ENCODE measurements at places on chromosomes 7 and 10. TPM values are rescaled to one million over a fixed set of nuclear protein-coding genes. Genes with fewer than 3 reads are reported as not detected.

The C7orf25 gene
- total RNA-seq, result 11.3 TPM

The COL17A1 gene
- under 0.01 TPM for total RNA-seq

The GPR15LG gene
- total RNA-seq, result not detected

The NRCAM gene
- total RNA-seq, result 205 TPM

The ARPC1B gene
- total RNA-seq, result 22.6 TPM

The WNT8B gene
- 0.69 TPM for total RNA-seq

The RADIL gene
- total RNA-seq, result 6.2 TPM

The STEAP1 gene
- 1.2 TPM for total RNA-seq

The PDK4 gene
- total RNA-seq, result 8.3 TPM

The KCP gene
- 1.2 TPM for total RNA-seq

The MUC3A gene
- total RNA-seq, result 2.1 TPM

The POU6F2 gene
- total RNA-seq, result 2.1 TPM

The MSRB2 gene
- total RNA-seq, result 27.2 TPM

The CTBP2 gene
- 44.1 TPM for total RNA-seq

The TMEM236 gene
- total RNA-seq, result 0.23 TPM

The CYP2C19 gene
- total RNA-seq, result not detected

The LHFPL3 gene
- 66.0 TPM for total RNA-seq

The MMP21 gene
- total RNA-seq, result 0.46 TPM

The PCGF6 gene
- 13.4 TPM for total RNA-seq

The HOXA1 gene
- total RNA-seq, result not detected

The OSBPL3 gene
- total RNA-seq, result 4.8 TPM

The TCAF2 gene
- 0.92 TPM for total RNA-seq

The CPA5 gene
- total RNA-seq, result not detected

The ZNF804B gene
- 8.3 TPM for total RNA-seq

The ZNF786 gene
- total RNA-seq, result 14.1 TPM

The TAS2R41 gene
- not detected for total RNA-seq

The PCDH15 gene
- 30.2 TPM for total RNA-seq

The CAV2 gene
- total RNA-seq, result 12.2 TPM

The SIRT1 gene
- total RNA-seq, result 33.0 TPM

The TMEM60 gene
- 18.2 TPM for total RNA-seq

The LBX1 gene
- total RNA-seq, result not detected

The ZNRF2 gene
- 41.3 TPM for total RNA-seq

The HPSE2 gene
- 0.23 TPM for total RNA-seq

The CDHR1 gene
- total RNA-seq, result 5.3 TPM

The LRRD1 gene
- total RNA-seq, result 0.92 TPM

The TLX1 gene
- total RNA-seq, result not detected

The ELOVL3 gene
- total RNA-seq, result 0.92 TPM

The SFR1 gene
- total RNA-seq, result 8.3 TPM

The WNT2 gene
- 2.3 TPM for total RNA-seq

The MRLN gene
- 0.69 TPM for total RNA-seq

The SLK gene
- 40.8 TPM for total RNA-seq

The PLEKHA8 gene
- total RNA-seq, result 28.4 TPM

The RBP3 gene
- not detected for total RNA-seq

The LEP gene
- not detected for total RNA-seq

The STAMBPL1 gene
- 19.1 TPM for total RNA-seq

The TRPV5 gene
- 0.23 TPM for total RNA-seq

The CPA4 gene
- 1.4 TPM for total RNA-seq

The SEMA3A gene
- 16.4 TPM for total RNA-seq

The ING3 gene
- 43.6 TPM for total RNA-seq

The GCK gene
- total RNA-seq, result 13.8 TPM

The PDE6C gene
- not detected for total RNA-seq

The C10orf105 gene
- 2.1 TPM for total RNA-seq

The RASA4B gene
- total RNA-seq, result 17.1 TPM

The CLDN4 gene
- 0.69 TPM for total RNA-seq

The LRRC4 gene
- total RNA-seq, result 21.2 TPM

The HPS1 gene
- total RNA-seq, result 24.7 TPM

The AKR1D1 gene
- not detected for total RNA-seq

The TSPAN15 gene
- total RNA-seq, result 10.6 TPM
